ENCODE measurements at places on chromosomes 1 and 21.

DNA sequence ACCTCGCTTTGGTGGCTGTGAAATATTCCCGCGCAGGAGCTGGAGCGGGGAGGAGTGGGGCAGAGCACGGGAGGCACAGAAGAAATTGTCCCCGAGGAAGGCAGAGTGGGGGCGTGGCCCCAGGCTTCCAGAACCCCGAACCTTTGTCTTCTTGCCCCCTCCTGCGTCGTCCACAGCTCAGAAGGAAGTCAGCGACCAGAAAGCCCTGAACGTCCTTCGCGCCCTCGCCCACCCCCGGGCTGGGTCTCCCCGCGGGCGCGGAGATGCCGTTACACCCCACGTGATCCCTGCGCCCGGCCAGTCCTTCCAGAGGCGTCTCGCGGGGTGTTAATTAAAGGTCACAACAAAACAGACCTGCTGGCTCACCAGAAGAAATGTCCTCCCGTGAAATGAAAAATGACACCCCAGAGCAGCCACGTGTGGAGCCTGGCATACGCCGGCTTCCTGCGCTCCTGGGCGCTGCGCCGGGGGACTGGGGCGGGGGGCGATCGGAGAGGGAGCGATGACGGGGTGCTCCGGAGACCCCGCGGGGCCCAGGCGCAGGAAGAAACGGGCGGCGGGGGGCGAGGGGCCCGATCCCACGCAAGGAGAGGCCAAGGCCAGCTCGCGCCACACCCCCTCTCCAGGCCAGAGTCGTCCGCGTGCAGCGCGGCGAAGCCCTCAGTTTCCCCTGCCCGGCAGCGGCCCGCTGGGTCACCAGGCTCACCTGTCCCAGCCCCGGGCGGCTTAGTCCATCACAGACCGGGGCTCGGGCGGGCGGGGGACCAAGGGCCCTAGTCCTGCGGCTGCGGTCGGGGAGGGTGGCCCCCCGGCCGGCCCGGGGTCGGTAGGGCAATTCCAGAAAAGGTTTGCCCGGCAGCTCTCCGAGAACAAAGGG lies 995 bp upstream of the KIF26B start:
- DNase-seq: no peak

GRCh38 chr1:113534875-113535274 lies 144.6 kb downstream of the MAGI3 start:
- no peak for DNase-seq

GRCh38 chr21:36640721-36641244 lies 58.1 kb upstream of the SIM2 start:
- no peak for DNase-seq

GRCh38 chr1:35080171-35080854 lies 1.1 kb downstream of the ZMYM1 start:
- no peak for DNase-seq

GRCh38 chr1:217857061-217857460 lies 225.9 kb downstream of the SPATA17 start:
- DNase-seq: peak; percentile 38

GRCh38 chr1:232589812-232590743 lies 39.9 kb downstream of the SIPA1L2 start:
- DNase-seq: no peak

DNA sequence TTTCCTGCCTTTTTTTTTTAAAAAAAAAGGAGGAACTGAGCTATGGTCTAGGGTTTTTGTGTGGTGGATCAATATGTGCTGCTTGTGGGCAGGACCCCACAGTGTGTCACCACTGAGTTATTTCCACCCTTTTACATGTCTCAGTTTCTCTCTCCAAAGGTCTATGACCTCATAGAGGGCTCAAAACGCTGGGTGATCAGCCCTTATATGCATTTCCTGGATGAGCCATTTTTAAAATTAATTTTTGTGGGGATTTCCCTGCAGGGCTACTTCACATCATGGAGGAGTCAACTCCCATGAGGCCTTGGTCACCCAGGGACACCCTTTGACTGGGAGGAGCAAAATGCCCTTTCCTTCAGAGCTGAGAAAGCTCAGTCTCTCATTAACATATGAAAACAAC lies 20.7 kb upstream of the HAO2 start:
- no peak for DNase-seq

- DNase-seq: no peak
Observed at GRCh38 chr1:221462345-221462744, 279.5 kb downstream of the DUSP10 start.

GRCh38 chr1:46812065-46812963 lies 13.5 kb downstream of the CYP4B1 start:
- no peak for DNase-seq

- no peak for DNase-seq
Observed at GRCh38 chr1:233998891-233999290, 94.4 kb downstream of the SLC35F3 start.

DNA sequence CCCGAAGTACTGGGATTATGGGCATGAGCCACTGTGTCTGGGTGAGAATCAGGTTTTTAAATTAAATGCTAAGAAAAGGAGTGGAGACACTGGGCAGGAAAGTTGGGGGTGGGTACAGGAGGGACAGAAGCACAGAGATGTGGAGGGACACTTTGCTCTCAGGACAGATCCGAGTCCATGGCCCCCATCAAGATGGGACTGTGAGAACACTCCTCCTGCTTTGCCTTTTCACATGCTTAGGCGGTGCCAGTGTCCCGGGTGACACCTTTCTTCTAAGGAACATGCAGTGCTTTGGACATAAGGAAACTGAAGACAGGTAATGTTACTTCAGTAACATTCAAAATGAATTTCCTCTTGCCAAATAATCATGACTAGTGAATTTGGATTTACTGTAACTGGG lies 16.7 kb downstream of the SLC25A33 start:
- DNase-seq: no peak

GRCh38 chr1:93743465-93743864 lies 61.8 kb upstream of the BCAR3 start:
- no peak for DNase-seq

- DNase-seq: no peak
Observed at GRCh38 chr1:181064011-181064623, 24.4 kb upstream of the IER5 start.

- no peak for DNase-seq
Observed at GRCh38 chr21:43812139-43812821, 22.9 kb downstream of the RRP1 start.

DNA sequence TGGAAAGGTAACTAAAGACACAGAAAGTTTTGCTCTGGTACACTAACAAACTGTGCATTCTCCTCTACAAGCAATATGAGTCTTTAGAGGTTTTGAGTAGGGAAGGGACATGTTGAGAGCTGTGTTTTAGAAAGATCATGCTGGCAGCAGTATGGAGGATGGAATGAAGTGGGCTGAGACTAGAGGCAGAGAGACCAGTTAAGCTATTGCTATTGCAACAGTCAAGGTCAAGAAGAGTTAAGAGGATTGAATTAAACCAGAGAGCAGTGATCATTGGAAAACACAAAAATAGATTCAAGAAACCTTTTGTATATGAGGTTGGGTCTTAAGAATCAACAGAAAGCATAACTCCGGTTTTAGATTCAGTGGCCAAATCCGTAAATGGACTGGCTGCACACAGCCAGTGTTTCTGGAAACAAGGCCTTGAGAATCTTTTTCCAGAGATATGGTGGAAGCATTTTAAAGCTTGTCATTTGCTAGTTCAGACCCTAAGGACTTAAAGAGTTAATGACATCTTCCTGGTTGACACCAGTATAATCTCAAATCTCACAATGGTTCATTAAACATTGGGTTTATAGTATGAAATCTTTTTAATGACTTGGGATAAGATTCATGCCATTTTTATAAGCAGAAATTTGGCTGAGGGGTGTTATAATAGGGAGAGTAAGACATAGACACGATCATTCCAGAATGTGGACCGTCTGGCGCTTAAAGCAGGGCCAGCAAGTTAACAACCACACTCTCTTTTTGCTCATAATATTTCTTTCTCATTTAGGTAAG lies 177.9 kb downstream of the NR5A2 start:
- DNase-seq: no peak
